GM06990 (cell line): ENCODE measurements at places on chromosomes 12 and 14.

DNA sequence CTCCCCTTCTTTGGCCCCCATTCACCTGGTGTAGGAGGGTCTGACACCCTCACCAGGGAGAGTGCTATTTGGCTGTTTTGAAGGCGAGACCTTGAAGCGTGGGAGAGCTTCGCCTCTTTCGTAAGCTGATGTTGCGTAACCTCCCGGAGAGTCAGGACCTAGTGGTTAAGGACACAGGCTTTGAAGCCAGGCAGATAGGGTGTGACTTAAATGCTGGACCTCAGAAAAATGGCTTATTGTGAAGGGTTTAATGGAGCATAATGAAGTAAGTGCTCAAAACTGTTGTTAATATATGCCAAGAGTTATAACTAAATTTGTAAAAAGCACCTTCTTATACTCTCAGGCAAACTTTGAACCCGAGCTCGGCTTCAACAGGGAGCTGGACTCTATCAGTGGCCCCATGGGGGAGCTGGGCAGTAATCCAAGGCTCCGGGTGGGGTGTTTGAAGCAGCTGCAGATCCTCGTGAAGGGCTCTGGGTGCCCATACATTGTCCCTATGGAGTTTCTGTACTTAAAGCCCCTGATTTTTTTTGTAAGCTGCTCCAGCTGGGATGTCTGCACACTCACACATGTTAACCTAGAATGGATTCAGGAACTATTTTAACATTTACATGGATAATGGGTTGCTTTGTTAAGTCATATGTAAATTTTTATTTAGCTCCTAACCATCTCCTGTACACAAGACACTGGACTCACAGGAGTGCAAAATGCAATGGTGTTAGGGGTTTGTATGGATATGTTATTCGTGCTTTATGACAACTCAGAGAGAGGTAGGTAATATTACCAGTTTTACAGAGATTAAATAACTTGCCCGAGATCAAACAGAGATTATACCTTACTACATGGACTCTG is 26.0 kb downstream of the PPFIBP1 start:
- no peak for DNase-seq

DNA sequence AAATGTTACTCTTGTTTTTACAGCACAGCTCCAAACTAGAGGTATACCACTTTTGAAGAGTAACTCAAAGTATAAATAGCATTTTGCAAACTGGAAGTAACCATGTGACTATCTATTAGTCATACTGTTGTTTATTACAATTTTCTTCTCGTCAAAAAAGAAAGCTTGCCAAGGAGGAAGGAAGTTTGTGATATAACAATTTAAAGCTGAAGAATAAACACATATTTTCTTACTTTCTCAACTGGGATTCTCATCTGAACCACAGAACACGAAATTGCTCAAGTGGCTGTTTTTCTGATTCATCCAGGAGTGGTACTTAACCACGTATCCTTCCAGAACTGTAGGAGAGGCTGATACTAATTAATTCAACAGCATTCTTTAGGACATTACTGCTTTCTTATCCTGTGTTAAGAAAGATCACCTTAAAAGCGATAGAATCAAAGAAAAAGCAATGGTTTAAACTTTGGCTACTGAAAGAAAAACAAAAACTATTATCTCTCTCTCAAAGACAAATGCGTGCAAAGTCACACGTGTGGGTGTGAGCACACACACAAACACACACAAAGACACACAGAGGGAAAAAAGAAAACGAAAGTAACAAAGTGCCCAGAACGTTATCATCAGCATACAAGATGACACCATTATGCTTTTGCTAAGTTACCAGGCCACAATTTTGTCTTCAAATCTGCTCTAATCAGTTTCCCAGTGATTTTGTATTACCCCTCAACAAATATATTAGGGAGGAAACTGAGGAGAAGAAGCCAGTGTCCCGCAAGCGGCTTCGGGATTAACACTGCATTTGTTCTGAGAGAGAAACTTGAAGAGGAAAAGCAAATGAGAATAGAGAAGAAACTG is at the start of gene CLEC2B:
Gene CLEC2B (minus strand): TSS at position 48 of the 855 bp plus-strand sequence.
- no peak for DNase-seq

GRCh38 chr14:61836184-61836583 is 74.0 kb downstream of the SNAPC1 start:
- no peak for DNase-seq

GRCh38 chr12:79012636-79013035 is 148.1 kb downstream of the SYT1 start:
- DNase-seq: no peak

GRCh38 chr12:132398386-132398991 is 69.1 kb upstream of the GALNT9 start:
- DNase-seq: no peak

GRCh38 chr14:99660006-99660566 is 15.2 kb downstream of the HHIPL1 start:
- DNase-seq: no peak

GRCh38 chr14:61374284-61374683 is 52.9 kb downstream of the PRKCH start:
- no peak for DNase-seq

- no peak for DNase-seq
These were observed 1123.7 kb upstream of the ATXN7L3B start for GRCh38 chr12:73413974-73414373.

DNA sequence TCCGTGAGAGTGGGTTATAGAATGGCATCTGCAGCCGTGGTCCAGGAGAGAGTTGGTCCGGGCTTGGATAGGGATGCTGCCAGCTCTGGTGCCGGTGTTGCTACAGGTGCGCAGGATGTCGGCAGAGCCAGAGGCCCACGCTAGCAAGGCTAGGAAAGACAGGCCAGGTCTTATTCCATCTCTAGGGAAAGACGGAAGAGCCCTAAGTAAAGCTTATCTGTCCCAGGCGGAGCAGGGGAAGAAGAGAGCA is 485 bp upstream of the PSME1 start:
- DNase-seq: no peak

GRCh38 chr12:4135919-4136605 is 137.5 kb upstream of the CCND2 start:
- peak; percentile 81 for DNase-seq
